ENCODE measurements at places on chromosomes 11 and 22. TPM values are rescaled to one million over a fixed set of nuclear protein-coding genes. Genes with fewer than 3 reads are reported as not detected.

DNA sequence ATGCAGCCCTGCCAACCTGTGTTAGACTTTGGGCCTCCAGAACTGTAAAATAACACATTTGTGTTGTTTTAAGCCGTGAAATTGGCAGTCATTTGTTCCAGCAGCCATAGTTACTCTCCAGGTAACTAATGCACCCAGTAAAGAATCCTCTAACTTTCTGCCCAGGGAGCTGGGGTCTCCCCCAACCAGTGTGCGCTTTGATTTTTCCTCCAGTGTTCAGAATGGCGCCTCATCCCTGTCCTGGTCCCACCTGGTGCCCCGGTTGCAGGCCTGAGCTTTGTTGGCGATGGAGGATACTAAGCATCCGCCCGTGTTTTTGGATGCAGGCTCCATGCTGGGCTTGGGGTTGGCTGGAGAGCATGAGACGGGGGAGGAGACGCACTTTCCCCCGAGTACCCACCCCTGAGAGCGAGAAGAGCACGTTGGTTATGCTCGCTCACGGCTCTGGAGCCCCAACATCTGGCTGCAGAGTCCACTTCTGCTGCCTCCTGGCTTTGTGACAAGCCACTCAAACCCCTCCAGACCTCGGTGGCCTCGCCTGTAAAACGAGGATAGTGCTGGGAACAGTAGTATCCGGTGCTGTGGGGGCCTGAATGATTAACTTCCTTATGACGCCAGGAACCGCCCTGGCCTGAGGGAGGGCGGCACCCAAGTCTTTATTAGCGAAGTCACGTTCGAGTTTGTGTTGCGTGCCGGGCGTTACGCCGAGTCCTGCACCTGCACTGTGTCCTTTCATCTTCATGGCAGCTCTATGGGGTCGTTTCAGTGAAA, 25.8 kb downstream of the MRGPRD start:
- no peak overlapping the region for H3K27ac ChIP-seq
- DNase-seq, result peak; percentile 21
- no peak overlapping the region for H3K4me3 ChIP-seq

LPXN gene
- total RNA-seq, result 3.7 TPM

GRCh38 chr11:122509899-122510298, 145.6 kb upstream of the UBASH3B start:
- H3K36me3 ChIP-seq, result no peaks in the 10 kb centered on the region
- H3K27ac ChIP-seq, result no peak overlapping the region
- no peak for DNase-seq
- peaks cover 5% of the 10 kb centered on the region for H3K4me1 ChIP-seq

MUC5AC gene
- not detected for total RNA-seq

GRCh38 chr11:95345651-95346050, 114.6 kb upstream of the SESN3 start:
- no peaks in the 10 kb centered on the region for H3K36me3 ChIP-seq
- no peaks in the 10 kb centered on the region for H3K27me3 ChIP-seq
- H3K4me3 ChIP-seq, result no peak overlapping the region
- H3K4me1 ChIP-seq, result no peaks in the 10 kb centered on the region
- H3K27ac ChIP-seq, result no peak overlapping the region

DNA sequence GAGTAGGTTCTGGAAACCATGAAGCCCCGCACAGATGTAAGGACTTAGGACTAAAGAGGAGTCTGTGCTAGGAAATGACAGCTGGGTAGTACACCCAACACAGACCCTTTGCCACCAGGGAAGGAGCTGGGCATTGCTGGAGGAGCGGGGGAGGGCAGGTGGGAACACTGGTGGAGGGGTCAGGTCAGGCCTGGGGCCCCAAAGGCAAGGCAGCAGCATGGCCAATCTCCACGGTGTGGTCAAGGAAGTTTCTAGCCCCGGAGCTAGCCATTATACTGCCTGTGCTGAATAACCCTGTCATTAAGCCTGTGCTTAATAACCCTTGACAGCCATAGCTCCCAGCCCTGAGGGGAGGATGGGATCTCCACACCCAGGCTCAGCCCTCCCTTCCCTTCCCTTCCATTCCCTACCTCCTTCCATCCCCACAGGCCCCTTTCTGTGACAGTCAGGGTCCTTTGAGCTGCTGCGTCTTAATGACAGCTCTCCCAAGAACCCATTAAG, 2.1 kb downstream of the TMPRSS4 start:
- H3K27ac ChIP-seq, result no peak overlapping the region
- DNase-seq, result no peak
- H3K27me3 ChIP-seq, result peaks cover 2% of the 10 kb centered on the region
- no peaks in the 10 kb centered on the region for H3K4me1 ChIP-seq
- no peak overlapping the region for H3K4me3 ChIP-seq

KRTAP5-3 gene
- total RNA-seq, result not detected

SLC17A6 gene
- total RNA-seq, result not detected

GRCh38 chr11:88384004-88384668, 46.6 kb upstream of the CTSC start:
- H3K4me1 ChIP-seq, result peaks cover 13% of the 10 kb centered on the region
- no peak overlapping the region for H3K4me3 ChIP-seq

DNA sequence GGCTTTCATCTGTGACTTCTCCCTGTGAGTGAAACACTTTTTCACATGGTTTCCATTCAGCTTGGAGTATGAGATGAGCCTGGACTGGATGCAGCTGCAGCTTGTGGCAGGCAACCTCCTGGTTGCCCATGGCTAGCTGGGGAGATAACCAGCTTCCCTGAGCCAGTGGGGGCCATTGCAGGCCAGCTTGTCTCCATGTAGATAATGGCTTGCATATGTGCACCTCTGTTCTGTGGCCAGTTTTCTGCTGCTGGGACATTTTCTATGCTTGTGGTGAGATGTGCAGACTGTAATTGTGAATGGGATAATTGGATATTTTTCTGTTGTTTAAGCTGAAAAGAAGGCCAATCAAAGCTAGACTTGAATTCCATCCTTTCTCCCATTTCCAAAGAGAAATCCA, 38.5 kb downstream of the INSC start:
- DNase-seq, result no peak
- H3K27ac ChIP-seq, result no peak overlapping the region
- H3K36me3 ChIP-seq, result no peaks in the 10 kb centered on the region
- H3K4me1 ChIP-seq, result peaks cover 10% of the 10 kb centered on the region

DNA sequence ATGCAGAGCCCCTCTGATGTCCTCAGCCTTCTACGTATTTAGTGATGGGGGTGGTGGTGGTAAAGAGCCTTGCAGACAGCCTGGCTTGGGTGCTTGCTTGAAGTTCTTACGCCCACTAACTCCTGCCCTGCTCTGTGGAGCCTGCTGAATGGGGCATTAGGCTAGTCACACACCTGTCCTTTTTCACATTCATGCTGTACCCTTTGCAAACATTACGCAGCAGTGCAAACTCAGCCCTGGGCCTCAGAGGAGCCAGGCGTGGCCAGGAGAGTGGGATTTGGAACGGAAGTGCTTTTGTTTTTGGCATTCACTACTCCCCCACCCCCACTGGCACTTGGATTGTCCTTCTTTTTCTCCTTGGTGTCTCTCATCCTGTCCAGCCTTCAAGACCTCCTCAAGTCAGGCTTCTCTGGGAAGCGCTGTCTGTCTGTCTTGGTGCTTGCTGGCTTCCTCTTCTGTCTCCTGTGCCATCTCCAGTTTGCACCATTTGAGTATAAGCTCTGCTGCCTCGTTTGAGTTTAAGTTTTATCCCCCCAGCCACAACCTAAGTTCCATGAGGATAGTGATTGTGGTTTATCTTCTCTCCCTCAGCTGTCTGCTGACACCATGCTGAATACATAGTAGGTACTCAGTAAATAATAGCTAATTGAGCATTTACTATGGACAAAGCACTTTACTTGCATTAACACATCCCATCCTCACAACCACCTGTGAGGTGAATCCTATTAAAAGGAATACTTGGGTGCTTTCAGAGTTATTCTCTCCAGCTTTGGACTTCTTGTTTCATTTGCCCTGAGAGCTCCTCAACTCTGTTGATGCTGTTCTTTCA, 26.7 kb downstream of the ZBTB16 start:
- H3K4me1 ChIP-seq, result peaks cover 2% of the 10 kb centered on the region
- DNase-seq, result no peak
- H3K36me3 ChIP-seq, result no peaks in the 10 kb centered on the region
- H3K4me3 ChIP-seq, result no peak overlapping the region

DNA sequence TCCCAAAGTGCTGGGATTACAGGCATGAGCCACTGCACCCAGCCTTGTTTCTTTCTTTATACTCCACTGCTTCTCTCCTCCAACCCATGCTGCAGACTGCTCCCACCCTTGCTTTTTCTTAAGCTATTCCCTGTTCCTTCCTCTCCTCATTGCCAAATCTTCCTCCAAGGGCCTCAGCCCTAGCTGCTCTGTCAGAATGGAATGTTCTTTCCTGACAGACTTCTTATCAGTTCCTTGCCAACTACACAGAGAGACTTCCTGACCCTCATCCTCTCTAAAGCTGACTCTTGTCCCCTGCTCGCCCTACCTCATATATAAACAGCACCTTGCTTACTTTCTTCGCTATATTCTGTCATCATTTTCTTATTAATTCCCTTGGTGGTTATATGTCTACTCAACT, 16.9 kb upstream of the PIK3C2A start:
- no peak overlapping the region for H3K27ac ChIP-seq
- no peaks in the 10 kb centered on the region for H3K27me3 ChIP-seq
- no peaks in the 10 kb centered on the region for H3K4me1 ChIP-seq

P2RY6 gene
- 0.75 TPM for total RNA-seq

DNA sequence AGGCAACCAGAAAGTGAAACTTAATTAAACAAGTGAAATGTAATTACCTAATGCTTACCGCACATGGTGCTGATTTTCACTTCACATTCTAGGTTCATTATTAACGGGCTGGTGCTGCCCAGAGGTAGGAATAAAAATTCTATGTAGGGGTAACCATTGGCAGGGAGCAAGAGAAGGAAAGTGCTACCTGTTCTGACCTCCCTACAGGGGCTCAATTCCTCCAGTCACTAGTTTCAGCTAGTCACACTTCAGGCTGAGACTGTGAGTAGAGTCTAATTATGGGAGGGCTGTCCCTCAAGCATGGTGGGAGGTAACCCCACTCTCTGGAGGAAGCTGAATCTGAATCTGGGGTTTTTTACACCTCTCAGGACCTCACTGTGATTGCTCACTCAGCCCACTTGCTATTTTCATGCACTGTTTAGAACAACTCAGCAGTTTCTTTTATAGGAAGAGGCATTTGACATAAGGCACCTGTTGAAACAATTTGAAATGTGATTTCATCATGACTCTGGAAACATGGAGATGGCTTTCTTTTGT, 75.4 kb downstream of the MAML2 start:
- H3K27ac ChIP-seq, result no peak overlapping the region
- H3K4me1 ChIP-seq, result peaks cover 15% of the 10 kb centered on the region
- DNase-seq, result no peak
- no peak overlapping the region for H3K4me3 ChIP-seq

CCND1 gene
- total RNA-seq, result 482 TPM

- H3K36me3 ChIP-seq, result no peaks in the 10 kb centered on the region
- H3K27ac ChIP-seq, result no peak within 1 kb of the TSS
- H3K4me3 ChIP-seq, result peak within 1 kb of the TSS; percentile 53
- H3K27me3 ChIP-seq, result peaks cover 52% of the 10 kb centered on the region
Observed at GRCh38 chr11:75240311-75241035, at the start of gene TPBGL. TPBGL (plus strand) TSS chr11:75240774; CDS start chr11:75241050, 276 bp downstream.

SCN2B gene
- 0.29 TPM for total RNA-seq

ANKK1 gene
- total RNA-seq, result 0.19 TPM

DNA sequence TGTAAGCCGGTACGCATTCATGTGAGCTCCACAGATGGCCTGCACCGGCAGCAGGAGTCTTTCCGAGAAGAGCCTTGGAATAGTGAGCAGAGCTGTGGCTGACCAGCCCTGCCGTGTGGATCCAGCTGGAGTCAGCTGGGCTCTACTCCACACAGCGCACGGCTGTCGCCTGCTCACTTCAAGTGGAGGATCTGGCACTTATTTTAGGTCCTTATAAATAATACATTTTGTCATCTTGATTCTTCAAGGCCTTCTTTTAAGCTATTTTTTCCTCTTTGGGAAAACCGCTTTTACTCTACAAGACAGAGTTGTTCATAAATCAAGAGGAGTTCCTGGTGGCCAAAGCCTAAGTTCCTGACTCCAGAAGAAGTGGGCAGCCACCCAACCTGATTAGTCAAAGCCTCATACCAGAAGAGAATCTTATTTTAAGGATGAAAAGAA, 93.8 kb downstream of the KCNC1 start:
- no peaks in the 10 kb centered on the region for H3K27me3 ChIP-seq
- no peaks in the 10 kb centered on the region for H3K36me3 ChIP-seq

DNA sequence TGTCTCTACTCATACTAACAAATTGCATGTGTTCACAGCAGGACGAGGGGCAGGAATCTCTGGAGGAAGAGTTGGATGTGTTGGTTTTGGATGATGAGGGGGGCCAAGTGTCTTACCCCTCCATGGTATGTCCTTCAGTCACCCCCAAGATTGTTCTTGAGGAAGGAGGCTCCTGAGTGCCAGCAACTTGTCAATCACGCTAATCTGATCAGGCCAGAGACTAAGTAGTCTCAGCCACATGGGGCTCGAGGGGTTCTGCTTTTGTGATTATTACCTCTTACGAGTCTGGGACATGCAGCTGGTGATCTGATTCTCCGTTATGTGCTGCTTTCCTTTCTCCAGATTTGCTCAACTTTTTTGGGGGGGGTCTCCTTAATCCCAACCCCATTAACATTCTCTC, 54.3 kb downstream of the CTNND1 start:
- H3K4me3 ChIP-seq, result no peak overlapping the region
- H3K27ac ChIP-seq, result no peak overlapping the region
- H3K36me3 ChIP-seq, result peaks cover 72% of the 10 kb centered on the region
- H3K4me1 ChIP-seq, result no peaks in the 10 kb centered on the region
- no peaks in the 10 kb centered on the region for H3K27me3 ChIP-seq

DNA sequence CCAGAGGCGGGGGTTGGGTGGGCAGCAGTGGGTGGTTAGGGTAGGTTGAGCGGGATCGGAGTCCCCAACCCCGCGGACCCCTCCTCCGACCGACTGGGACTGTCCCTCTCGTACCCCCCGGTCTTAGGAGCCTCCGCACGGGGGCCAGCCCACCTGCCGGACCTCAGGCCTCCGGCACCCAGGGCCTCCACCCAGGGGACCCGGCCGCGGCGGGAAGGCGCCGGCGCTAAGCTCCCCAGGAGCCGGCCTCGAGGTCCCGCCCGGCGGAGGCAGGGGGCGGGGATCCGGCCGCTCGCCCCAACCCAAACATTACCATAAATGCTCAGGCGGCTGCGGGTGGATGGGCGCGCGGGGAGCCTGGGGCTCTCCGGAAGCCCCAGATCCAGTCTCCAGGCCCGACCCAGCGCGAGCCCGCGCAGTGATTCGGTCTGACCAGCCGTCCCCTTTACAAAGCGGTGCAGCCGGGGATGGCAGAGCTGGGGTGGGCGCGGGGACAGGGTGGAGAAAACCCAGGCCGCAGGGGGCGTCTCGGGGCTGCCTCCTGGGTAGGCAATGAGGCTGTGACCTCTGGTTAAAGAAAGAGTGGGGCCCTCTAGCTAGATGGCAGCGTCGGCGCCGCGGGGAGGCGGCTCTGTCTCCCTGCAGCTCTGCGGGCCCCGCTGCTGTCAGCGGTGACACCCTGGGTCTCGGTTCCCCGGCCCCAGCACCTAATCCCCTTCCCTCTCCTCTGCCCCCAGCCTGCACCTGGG, 4.0 kb upstream of the MCAM start:
- peak overlapping the region; percentile 49 for H3K4me3 ChIP-seq
- H3K4me1 ChIP-seq, result peaks cover 46% of the 10 kb centered on the region
- peak overlapping the region; percentile 37 for H3K27ac ChIP-seq
- no peaks in the 10 kb centered on the region for H3K27me3 ChIP-seq
- no peaks in the 10 kb centered on the region for H3K36me3 ChIP-seq

GRCh38 chr22:27636716-27637508, 164.6 kb downstream of the MN1 start:
- H3K36me3 ChIP-seq, result no peaks in the 10 kb centered on the region
- DNase-seq, result no peak
- H3K4me1 ChIP-seq, result peaks cover 2% of the 10 kb centered on the region

- H3K4me1 ChIP-seq, result no peaks in the 10 kb centered on the region
- H3K4me3 ChIP-seq, result no peak overlapping the region
- no peak for DNase-seq
- peaks cover 8% of the 10 kb centered on the region for H3K27me3 ChIP-seq
- H3K36me3 ChIP-seq, result no peaks in the 10 kb centered on the region
Observed at GRCh38 chr11:33997584-33998251, 53.8 kb upstream of the CAPRIN1 start.

DKK3 gene
- 328 TPM for total RNA-seq
